CD4-positive, alpha-beta T cell treated with Interleukin-4 for 4 hours (primary cell): ENCODE measurements at places on chromosomes 4 and X.

DNA sequence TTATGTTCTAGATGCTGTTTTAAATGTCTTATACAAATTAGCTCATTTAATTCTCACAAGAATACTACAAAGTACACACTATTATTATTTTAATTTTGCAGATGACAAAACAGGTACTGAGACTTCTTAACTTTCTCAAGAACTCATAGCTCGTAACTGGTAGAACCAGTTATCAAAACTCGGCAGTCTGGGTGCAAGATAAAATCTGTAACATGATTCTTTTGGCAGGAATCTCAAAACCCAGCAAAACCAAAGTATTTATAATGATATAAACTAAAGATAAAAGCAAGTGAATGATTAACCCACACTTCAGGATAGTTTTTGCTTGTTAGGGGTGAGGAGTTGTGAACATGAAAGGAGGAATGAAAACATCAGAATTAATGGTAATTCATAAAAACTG, 27.6 kb downstream of the CLNK start:
- DNase-seq: peak; percentile 18

DNA sequence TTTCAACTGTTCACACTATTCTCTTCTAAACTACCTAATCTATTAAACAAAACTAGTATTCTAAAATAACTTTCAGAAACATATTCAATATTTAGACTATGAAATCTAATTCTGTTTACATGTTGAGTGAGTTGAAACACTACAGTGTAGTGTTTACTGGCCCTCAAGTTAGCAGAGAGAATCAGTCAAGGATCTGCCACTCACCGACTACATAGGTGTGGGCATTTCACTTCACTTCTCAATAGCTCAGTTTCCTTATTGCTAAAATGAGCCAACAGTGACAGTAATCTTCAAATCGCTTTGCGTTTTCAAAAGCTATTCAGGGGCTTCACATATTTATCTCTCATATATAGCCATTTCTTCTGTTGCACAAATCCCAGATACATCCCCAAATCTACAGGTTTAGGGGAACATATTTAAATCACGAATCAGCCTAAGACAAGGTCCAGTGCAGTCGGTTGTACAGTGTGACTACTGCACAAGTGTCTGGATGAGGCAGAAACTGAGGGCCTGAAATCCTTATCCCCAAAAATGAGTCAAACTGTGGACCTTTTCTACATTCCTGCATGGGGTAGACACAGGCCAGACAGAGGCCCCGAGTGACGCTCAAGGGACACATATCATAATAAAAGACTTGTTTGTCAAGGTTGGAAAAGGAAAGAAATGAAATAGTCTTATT, 129.8 kb downstream of the PPP3CA start:
- DNase-seq: no peak

DNA sequence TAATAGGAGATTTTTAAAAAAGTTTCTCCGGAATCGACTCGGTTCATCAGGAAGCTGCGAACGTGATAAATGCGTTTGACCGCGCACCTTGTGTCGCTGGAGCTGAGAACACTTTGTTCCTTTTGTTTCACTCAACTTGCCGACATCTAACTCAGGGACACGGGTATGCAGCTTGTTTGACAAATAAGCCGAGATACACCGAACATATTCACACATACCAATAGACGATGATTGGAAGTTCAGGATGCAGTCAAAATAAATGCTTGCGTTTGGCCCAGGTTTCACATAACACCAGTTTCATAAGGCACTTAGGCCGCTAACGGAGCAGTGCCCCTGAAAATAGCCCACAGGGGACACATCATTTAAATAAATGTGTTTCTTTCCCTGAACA, 932 bp upstream of the SHISA3 start:
- no peak for DNase-seq

- DNase-seq: no peak
Measured at GRCh38 chr4:6941796-6942195, 32.2 kb downstream of the TBC1D14 start.

GRCh38 chr4:78784236-78784865, 8.2 kb downstream of the BMP2K start:
- no peak for DNase-seq
